NCI-H446 (cell line): ENCODE measurements at places on chromosomes 3 and 15.

DNA sequence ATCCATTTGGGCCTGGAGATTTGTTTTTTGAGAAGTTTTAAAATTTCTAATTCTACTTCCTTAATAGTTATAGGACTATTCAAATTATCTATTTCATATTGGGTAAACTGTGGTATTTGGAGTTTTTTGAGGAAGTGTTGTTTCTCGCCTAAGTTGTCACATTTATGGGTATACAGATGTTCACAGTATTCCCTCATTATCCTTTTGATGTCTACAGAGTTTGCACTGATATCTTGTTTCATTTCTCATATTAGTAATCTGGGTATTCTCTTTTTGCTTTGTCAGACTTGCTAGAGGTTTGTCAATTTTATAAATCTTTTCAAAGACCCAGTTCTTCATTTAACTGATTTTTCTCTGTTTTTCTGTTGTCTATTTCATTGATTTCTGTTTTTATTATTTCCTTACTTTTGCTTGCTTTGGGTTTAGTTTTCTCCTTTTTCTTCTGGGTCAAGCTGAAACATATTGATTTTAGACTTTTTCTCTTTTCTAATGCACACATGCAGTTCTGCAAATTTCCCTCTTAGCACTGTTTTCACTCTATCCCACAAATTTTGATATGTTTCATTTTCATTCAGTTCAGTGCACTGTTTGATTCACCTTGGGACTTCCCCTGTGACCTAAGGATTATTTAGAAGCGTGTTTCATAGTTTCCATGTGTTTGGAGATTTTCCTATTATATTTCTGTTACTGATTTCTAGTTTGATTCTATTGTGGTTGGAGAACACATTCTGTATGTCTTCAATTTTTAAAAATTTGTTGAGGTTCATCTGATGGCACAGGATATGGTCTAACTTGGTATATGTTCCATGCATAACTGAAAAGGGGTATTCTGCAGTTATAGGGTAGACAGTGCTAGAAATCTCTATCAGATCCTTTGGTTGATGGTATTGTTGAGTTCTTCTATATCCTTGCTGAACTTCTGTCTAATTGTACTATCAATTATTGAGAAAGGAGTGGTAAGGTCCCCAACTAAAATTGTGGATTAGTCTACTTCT is 79.6 kb downstream of the SUMF1 start:
- no peak for DNase-seq

GRCh38 chr3:190172751-190173150 is 52.1 kb upstream of the P3H2 start:
- no peak for DNase-seq

- no peak for DNase-seq
Measured at GRCh38 chr3:40079847-40080240, 229.7 kb upstream of the EIF1B start.

- DNase-seq, result no peak
Measured at GRCh38 chr3:112653209-112653871, 12.4 kb upstream of the CCDC80 start.

GRCh38 chr3:46859001-46859710 is 4.1 kb downstream of the MYL3 start:
- DNase-seq, result no peak

DNA sequence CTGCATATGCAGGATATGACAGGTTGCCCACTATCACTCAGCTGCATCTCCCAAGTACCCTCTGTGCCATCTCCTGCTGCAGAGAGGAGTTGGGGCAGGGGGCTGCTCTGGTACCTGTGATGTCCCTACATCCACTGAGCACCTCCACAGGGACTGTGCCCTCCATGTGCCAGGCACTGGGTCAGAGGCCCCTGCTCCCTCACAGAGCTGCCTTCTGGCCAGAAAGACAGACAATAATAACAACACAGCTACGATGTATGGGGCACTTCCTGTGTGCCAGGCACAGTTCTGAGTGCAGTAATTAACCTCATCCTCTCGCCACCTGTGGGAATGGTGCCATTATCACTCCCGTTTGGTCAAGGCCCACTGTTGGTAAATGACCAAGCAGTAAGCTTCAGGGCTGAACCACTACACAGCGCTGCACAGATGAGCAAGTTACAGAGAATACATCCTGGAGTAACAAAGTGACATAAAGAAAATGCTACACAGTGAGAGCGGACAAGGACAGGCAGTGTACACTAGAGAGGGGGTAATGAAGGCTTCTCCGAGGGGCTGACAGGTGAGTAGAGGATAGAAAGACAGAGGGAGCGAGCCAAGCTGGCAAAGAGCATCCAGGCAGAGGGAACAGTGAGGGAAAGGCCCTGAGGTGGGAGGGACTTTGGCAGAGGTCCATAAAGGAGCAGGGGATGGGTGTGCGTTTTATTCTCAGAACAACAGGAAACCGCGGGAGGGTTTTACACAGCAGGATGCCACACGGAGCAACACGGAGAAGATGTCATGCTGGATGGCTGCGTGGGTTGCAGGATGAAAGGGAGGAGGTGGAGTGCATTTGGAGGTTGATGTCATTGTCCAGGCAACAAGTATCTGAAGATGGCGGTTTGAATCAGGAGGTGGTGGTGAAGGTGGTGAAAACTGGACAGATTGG is 13.6 kb downstream of the WNT7A start:
- DNase-seq, result no peak

- no peak for DNase-seq
Measured at GRCh38 chr15:51830276-51830806, 888 bp downstream of the TMOD3 start.
